Bronchus fibroblast of lung (primary cell): ENCODE measurements at places on chromosomes 3 and 15. TPM values are rescaled to one million over a fixed set of nuclear protein-coding genes. Genes with fewer than 3 reads are reported as not detected.

SAMD7 gene
- total RNA-seq, result not detected in 2 replicates

CKMT1A gene
- total RNA-seq, result not detected in 2 replicates

MINAR1 gene
- 0.74 and 1.0 TPM in 2 replicates for total RNA-seq

SCN11A gene
- total RNA-seq, result not detected in 2 replicates

CEMIP gene
- 2.7 and 3.0 TPM in 2 replicates for total RNA-seq

SI gene
- not detected in 2 replicates for total RNA-seq
